Stimulated activated CD4-positive, alpha-beta T cell treated with anti-CD3 and anti-CD28 coated beads, Interleukin-2, amount 100 ng/mL, for 48 hours (primary cell): ENCODE measurements at places on chromosomes 3 and 15.

- no peak for DNase-seq
Observed at GRCh38 chr3:64316971-64317370, 91.7 kb upstream of the PRICKLE2 start.

DNA sequence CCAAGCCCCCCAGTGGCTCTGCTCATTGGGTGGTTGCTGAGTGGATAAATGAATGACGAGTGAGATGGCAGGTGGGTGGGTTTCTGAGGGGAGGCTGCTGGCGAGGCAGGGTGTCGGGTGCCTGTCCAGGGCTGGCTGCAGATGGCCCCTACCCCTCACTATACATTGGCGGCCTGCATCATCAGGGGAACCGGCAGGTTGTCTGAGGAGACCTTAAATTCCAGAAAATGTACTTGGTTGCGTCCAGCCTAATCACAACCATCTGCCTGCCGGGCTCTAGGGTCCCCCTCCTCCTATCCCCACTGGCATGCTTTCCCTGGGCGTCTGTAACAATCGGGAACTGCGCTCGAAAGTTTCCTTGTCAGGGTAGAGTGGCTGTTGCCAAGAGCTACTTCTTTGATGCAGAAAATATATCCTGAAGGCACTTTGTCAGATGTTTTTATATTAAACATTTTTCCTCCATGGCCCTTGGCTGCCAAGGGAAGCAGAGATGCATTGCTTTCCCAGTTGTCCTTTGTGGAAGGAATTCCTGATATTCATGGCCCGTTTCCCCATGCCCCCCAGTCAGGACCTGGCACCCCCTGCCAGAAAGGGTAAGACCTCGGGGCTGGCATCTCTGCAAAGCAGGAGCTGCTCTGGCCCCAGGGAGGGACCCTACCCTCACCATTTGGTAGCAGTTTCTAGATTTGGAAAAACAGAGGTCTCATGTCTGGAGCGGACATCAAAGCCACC, 22.9 kb downstream of the SMAD6 start:
- no peak for DNase-seq

- no peak for DNase-seq
Observed at GRCh38 chr3:34292605-34293300, 494.3 kb downstream of the PDCD6IP start.

- DNase-seq = no peak
Observed at GRCh38 chr3:65330072-65330471, 642.3 kb upstream of the ADAMTS9 start.

DNA sequence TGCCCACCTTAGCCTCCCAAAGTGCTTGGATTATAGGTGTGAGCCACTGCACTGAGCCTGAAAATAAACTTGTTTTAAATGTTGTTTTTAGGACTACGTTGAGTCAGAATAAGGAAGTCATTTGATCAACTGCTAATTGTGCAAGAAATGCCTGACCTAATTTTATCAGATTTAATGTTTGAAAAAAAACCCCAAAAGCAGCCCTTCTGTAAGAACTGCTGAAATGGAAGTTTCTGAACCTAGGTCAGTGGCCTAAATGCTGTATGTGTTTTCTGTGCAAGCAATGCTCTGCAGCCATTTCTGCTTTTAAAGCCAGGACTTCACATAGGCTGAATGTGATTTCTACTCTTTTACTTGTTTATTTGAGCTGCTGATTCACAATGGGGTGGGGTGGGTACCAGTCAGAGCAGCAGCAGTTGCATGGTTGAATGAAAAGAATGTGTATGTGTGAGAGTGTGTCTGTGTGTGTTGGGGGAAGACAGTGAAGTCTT, 6.6 kb downstream of the GPX1 start:
- no peak for DNase-seq

GRCh38 chr15:68366314-68366713, 65.6 kb downstream of the ITGA11 start:
- no peak for DNase-seq

GRCh38 chr3:161273589-161274218, 52.6 kb downstream of the NMD3 start:
- DNase-seq = peak; percentile 8

DNA sequence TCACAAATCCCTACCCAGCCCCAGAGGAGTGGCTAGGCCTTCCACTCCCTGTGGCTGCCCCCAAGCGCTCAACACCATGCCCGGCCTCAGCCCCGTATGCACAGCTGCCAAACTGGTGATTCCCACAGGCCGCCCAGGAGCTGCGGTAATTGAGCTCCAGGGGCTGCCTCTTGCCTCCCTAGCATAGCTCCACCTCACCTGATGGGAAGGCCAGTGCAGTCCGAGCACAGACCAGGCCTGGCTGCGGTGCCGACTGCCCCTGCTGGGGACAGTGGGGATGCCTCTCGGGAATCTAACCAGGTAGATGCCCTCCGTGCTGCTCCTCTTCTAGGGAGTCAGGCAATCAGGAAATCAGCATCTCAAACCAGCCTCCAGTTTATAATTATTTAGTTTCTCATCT, 25.9 kb downstream of the SCN5A start:
- DNase-seq = no peak

DNA sequence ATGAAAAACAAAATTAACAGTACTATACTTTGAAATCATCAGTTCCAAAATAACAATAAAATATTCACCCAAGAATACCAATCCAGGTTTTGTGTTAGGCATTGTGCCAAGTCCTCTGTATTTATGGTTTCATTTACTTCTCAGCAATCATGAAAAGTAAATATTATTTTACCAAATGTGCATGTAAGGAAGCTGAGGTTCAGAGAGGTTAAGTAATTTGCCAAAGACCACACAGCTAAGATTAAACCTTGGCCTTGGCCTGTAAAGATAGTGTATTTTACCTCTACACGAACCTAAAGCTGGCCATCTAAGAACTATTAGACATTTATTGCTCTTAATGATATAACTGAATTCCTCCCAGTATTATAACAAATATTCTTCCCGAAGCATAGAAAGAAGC, 124.4 kb upstream of the SLC2A2 start:
- DNase-seq = no peak

GRCh38 chr15:98723195-98723594, 74.9 kb downstream of the IGF1R start:
- no peak for DNase-seq

DNA sequence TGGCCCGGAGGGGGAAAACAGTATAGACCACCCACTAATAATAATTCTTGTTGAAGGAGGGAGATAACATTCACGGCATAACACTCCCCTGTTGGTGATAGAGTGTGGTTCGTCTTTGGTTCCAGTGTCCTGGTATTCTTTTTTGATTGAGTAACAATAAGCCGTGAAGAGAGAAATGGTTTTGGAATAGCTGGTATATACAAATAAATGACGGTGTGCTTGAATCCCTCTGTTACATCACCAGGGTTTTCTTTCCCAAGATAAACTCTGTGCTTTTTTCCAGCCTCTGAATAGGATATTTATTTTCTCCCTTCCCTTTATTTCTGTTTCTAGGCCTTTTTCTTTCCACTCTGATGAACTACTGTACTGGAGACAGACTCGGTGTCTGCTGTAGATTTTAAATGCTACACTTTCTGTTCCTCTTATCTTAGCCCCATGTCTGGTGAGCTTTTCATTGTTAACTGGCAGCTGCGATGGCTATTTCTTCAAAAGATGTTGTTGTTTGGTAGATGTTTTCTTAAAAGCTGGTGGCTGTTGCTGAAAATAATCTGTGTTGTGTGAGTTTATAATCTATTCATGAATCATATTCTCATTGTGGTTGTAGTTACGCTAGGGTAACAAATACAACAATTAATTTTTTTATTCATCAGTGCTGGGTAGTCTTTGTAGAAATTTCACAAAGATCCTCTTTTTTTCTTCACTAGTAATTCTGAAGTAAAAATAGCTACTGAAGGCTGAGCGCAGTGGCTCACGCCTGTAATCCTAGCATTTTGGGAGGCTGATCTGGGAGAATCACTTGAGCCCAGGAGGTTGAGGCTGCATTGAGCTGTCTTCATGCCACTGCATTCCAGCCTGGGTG, 15.5 kb upstream of the SCAANT1 start:
- DNase-seq = no peak

GRCh38 chr3:45135959-45136358, 10.2 kb downstream of the CDCP1 start:
- DNase-seq = no peak

GRCh38 chr3:65713016-65713415, 325.7 kb downstream of the MAGI1 start:
- DNase-seq = no peak

DNA sequence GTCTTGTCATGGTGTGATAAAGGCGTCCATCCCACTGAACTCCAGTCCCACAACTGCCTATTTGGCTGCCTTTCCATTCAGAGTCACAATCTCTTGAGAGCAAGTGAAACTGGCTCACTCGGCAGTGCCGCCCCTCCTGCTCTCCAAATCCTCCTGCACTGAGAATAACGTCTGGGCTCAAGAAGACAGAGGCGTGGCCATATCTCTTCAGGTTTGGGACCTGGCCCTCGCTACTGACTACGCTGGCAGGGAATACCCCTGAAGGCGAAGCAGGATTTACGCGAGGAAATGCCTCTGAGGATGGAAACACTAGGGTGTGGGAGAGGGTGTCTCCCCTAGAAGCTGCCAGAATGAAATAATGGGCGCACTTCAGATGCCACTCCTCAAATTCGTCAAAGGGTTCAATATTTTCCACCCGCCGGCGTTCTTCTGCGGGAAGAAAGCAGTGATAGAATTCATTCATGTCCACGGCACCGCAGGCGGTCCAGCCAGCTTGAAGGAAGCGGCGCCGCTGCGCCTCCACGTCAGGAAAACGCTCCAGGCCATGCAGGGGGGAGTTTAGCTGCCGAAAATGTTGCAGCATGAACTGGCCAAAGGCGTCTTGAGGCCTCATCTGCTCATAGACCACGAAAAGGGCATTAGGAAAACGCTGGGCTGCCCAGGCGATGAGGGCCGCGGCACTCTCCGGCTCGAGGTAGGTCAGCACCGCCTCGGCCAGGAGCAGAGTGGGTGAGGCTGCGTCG, 985 bp downstream of the LCMT2 start:
- DNase-seq = no peak

DNA sequence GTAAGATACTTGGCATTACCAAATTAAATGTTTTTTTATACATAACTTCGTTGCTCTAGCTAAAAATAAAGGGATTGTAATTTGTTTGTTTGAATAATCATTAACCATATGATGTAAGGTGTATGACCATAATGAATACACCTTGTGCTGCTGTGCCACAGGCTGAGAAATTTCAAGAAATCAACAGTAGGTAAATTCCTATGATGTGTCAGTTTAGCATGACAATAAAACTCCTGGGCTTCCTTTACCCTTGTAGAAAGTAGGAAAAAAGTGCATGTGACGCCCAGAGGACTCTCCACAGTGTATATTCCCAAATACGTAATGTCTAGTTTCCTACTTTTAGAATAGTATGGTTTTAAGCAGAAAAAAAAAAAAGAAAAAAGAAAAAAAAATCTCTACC, 208.1 kb downstream of the SATB1 start:
- no peak for DNase-seq

- no peak for DNase-seq
Observed at GRCh38 chr3:48468329-48468731, 21.8 kb downstream of the ATRIP start.

- DNase-seq = no peak
Observed at GRCh38 chr3:188845514-188845913, 326.3 kb upstream of the TPRG1 start.

DNA sequence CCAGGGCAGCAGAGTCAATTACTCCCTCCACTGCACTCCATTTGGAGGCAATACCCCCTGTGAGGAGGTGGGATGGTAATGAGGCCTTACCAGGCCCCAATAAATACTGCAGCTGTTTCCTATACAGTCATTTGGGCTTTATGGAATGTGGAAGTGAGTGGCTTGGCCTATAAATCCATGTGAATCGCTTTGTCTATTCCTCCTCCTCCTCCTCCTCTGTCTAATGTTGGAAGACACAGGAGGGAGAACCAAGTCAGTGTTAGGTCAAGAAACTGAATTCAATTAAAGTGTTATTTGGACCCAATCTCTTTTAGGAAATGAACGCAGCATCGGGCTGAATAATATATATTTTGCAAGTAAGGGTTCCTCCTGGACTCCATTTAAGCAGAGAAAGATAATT, 17.3 kb upstream of the SRGAP3 start:
- no peak for DNase-seq

- DNase-seq = no peak
Observed at GRCh38 chr3:14007006-14007405, 117.7 kb downstream of the CHCHD4 start.

DNA sequence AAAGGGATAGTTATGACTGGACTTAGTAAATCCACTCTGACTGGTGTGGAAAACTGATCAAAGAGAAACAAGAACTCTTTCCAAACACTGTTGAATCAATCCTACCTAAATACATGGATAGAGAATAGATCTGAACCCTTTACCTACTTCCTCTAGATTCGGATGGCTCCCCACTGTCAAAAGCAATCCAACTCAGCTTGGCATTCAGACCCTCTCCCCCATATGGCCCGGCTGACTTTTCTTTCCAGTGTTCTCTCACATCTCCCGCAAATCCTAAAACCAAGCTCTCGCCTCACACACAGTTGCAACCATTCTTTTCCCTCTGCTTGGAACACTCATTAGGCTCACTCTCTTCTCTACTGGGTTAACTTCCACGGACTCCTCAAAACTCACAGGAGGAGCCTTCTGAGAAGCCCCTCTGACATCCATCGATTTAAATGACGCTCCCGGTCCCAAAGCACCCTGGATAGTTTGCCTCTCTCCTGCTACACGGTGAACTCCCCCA, 639 bp downstream of the SPICE1 start:
- no peak for DNase-seq

- no peak for DNase-seq
Observed at GRCh38 chr3:169505577-169506230, 157.8 kb downstream of the MECOM start.

DNA sequence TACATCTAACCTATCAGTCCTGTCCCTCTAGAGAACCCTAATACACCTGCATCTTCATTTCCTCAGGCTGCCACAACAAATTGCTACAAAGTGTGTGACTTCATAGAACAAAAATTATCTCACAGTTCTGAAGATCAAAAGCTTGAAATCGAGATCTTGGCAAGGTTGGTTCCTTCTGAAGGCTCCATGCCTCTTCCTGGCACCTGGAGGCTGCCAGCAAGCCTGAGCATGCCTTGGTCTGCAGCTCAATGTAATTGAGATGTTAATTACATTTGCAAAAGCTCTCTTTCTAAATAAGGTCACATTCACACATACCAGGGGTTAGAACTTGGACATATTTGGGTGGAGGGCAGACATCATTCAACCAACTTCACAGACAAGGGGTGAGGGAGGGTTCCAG, 86.4 kb upstream of the ABHD17C start:
- no peak for DNase-seq

GRCh38 chr3:53478166-53478830, 16.1 kb upstream of the CACNA1D start:
- no peak for DNase-seq

DNA sequence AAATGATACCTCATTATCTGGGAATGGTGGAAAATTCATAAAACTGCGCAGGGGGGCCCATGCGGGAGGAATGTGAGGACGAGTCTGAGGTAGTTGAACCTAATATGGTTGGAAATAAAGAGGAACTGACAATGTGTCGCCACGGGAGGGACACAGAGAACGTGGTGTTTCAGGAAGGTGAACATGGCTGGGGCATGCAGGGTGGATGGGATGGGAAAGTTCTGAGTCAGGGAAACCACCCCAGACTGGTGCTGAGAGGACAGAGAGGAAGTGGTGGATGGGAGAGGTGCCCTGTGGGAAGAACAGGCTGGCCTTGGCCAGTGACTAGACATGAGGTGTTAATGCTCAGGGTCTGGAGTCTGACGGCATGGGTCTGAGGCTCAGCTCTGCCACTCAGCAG, 137.1 kb upstream of the WNT5A start:
- no peak for DNase-seq

GRCh38 chr3:53939086-53939582, 47.5 kb upstream of the SELENOK start:
- DNase-seq = no peak

- no peak for DNase-seq
Observed at GRCh38 chr3:144923046-144923775, 951.6 kb downstream of the DIPK2A start.

- no peak for DNase-seq
Observed at GRCh38 chr3:135191708-135192107, 396.6 kb downstream of the EPHB1 start.
